ENCODE measurements at places on chromosomes 3 and 15.
A peak's percentile ranks its signal among the peaks of the same experiment; 100 is the strongest.

GRCh38 chr3:143895805-143896204, 47.5 kb upstream of the SLC9A9 start:
- DNase-seq, result peak; percentile 28

DNA sequence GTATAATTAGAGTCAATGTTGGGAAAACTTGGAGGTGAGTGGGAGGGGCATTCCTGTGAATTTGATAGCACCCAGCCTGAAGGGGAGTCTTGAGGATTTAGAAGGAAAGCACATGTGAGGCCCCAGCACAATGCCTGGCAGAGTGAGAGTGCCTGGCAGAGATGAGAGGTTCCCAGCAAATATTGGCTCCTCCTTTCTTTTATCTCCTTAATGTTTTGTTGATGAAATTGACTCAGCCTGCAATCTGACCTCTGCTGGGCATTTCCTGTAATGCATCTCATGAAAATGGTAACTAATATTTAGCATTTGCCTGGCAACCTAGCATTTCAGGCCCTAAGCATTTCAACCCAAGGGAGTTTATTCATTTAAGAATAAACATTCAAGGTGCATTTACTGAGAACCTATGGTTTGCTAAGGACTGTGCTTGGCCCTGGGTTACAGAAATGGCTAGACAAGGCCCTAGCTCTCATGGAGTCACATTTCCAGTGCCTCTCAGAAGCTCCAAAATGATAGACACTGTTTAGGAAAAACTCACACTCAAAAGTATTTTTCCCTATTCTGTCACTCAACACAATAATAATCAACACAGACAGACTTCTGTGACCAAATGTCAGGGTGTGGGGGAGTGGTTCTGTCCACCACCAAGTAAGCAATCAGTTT, 19.0 kb downstream of the PDHB start:
- DNase-seq, result peak; percentile 66

GRCh38 chr3:41502023-41502422, 302.7 kb downstream of the CTNNB1 start:
- no peak for DNase-seq

DNA sequence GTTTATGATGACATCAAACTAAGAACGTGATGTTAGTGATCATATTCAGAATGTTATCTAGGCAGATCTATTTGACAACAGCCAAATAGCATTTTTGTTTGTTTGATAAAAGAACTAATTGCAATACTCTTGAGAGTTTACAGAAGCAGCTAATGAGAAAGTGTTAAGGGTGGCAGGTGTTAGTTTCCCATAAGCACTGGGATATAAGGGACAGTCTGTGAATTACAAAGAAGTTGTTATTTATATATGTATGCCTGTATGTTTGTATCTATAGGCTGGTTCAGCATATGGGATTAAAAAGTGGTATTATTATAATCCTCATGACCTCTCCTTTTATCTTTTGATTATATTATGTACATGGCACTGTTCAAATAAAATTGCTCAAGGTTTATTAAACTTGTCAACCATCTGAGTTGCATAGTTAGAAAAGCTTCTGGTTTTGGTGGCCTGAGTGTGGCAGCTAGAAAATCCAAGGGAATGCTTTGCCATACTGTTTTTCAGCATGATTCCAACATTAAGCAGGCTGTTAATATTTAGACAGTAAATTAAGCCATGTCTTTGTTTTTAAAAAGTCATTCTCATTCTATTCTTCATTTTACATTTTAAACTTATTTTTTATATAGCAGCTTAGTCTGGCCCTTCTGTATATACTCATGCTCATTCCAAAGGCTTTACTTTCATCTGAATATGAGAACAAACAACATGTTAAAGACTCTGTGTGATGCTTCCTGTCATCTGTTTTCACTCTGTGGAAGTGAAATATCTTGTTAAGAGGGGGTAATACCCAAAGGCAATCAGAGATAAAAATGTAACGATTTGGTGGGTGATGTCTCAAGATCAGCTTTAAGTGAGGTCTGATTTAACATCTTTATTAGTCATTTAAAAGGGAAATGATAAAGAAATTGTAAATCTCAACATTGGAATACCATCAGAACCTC, 13.1 kb downstream of the ROBO2 start:
- no peak for DNase-seq

GRCh38 chr15:82858932-82859331, 49.5 kb downstream of the WHAMM start:
- DNase-seq, result no peak

GRCh38 chr3:87503900-87504498, 227.6 kb upstream of the POU1F1 start:
- peak; percentile 70 for DNase-seq

DNA sequence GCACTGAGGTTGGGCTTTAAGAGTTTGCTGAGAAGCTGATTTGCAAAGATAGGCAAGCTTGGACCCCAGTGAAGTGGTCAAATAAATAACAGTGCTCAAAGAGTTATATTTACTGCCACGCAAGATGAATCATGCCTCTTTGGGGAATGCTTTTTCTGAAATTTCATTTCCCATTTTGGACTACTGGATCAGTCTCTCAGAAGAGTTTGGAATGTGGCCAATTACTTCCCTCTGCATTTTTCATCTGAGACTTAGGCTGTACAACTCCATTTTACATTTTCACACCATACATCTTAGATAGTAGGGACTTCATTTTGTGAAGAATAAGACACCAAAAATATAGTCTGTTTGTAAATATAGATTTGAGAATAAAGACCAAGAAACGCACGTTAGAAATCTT, 419.7 kb downstream of the FGF12 start:
- DNase-seq, result no peak

- no peak for DNase-seq
Observed at GRCh38 chr15:99826157-99826780, 93.0 kb upstream of the LYSMD4 start.

GRCh38 chr3:184598574-184598927, 37.0 kb downstream of the EPHB3 start:
- no peak for DNase-seq

DNA sequence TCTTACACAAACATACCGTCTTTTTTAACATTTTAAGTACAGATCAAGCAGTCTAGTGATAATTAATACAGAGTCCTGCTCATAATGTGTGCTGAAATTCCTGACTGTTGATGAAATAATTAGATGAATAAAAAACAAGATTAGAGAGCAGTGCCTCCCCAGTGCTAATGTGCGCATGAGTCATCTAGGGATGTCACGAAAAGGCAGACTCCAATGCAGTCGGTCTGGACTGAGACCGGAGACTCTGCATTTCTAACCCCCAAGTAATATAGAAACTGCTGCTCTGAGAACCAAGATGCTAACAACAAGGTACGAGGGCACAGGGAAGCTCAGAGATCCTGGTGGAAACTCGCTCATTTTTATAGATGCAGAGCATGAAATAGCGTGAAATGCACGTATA, 61.4 kb downstream of the COL8A1 start:
- DNase-seq, result peak; percentile 41
